ENCODE measurements at places on chromosomes 6 and 20. TPM values are rescaled to one million over a fixed set of nuclear protein-coding genes. Genes with fewer than 3 reads are reported as not detected.

The KIFC1 gene
- 44.5 TPM for total RNA-seq

The APOM gene
- total RNA-seq = 3.2 TPM

The COMMD7 gene
- 61.4 TPM for total RNA-seq

The RBM24 gene
- total RNA-seq = 13.1 TPM

The E2F3 gene
- total RNA-seq = 14.2 TPM

The SSTR4 gene
- not detected for total RNA-seq

The LY86 gene
- not detected for total RNA-seq

The DIDO1 gene
- 24.0 TPM for total RNA-seq

The MTRF1L gene
- total RNA-seq = 17.4 TPM

The SLC22A23 gene
- 10.4 TPM for total RNA-seq

The SCUBE3 gene
- 0.05 TPM for total RNA-seq

The CD40 gene
- total RNA-seq = 5.0 TPM

The PERP gene
- 96.8 TPM for total RNA-seq

The SRMS gene
- not detected for total RNA-seq

The SRPK1 gene
- total RNA-seq = 31.0 TPM

Measured in A549 treated with DMSO at 1 μM for 4 hours (cell line).